ENCODE measurements at places on chromosomes 12 and 14.

DNA sequence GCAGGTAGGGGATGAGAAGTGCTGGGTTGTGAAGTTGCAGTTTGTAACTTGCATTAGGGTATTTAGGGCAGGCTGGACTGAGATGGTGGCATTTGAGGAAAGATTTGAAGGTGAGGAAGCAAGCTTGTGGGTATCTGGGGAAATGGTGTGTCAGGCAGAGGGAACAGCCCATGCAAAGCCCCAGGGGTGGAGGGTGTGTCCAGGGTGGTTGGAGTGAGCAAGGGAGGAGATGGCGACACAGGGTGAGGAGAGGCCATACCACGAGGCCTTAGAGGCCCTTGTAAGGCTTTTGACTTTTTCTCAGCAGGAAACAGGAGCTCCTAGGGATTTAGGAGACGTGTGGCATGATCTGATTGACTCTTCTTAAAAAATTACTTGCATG lies 136.9 kb downstream of the NUAK1 start:
- DNase-seq, result no peak

- no peak for DNase-seq
Measured at GRCh38 chr12:64456119-64456518, 4.2 kb downstream of the TBK1 start.

- no peak for DNase-seq
Measured at GRCh38 chr12:40342010-40342409, 117.2 kb downstream of the LRRK2 start.

DNA sequence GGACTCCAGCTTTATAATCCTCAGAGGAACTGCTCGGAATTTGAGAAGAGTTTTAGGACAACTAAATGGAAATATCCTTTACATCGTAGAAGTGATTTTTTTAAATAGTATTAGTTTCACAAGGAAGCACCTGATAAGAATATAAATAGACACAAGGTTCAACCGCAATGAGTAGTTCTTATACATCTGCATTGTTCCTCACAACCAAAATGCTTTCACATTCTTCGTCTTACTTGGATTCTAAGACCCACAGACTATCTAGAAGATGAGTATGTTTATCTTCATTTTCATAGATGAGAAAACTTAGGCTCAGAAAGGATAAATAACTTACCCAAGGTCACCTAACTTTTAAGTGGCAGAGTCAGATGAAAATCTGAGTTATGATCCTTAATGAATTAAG lies 469.0 kb downstream of the GALC start:
- DNase-seq, result no peak

DNA sequence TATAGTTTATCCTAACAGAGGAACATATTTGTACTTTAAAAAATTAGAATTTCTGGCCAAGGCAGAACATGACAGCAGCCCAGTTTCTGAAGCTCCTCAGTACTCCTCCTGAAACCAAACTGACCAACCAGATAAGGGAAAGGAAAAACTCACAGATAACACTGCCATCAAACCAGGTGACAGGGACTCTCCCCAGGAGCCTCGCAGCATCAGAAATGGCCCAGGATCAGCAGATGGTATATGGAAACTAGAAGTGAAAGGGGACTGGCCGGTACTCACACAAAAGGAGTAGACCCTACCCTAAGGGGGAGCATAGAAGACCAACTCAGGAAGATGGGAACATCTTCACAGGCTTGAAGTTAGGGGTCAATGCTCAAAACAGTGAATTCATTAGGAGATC lies 22.0 kb downstream of the GALC start:
- DNase-seq, result no peak

DNA sequence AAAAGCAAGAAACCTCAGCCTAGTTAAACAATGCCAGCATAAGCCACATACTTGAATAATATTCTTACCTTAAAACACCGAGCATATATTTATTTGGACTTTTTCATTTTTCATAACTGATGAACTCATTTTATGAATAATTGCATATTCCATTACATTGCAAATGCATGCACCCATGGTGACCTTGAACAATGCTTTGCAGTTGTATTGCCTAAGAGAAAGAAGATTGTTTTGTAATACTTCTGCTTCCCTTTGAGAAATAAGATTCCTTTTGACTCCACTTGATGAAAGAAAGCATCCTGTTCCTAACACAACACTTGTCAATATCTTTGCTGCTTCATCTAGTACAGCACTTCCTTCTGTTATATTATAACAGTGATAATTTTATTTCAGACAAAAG lies 1182.2 kb downstream of the FLRT2 start:
- DNase-seq, result no peak

GRCh38 chr14:89315493-89316470 lies 101.3 kb downstream of the FOXN3 start:
- no peak for DNase-seq

GRCh38 chr14:20494935-20495766 lies 10.2 kb upstream of the RNASE10 start:
- no peak for DNase-seq

DNA sequence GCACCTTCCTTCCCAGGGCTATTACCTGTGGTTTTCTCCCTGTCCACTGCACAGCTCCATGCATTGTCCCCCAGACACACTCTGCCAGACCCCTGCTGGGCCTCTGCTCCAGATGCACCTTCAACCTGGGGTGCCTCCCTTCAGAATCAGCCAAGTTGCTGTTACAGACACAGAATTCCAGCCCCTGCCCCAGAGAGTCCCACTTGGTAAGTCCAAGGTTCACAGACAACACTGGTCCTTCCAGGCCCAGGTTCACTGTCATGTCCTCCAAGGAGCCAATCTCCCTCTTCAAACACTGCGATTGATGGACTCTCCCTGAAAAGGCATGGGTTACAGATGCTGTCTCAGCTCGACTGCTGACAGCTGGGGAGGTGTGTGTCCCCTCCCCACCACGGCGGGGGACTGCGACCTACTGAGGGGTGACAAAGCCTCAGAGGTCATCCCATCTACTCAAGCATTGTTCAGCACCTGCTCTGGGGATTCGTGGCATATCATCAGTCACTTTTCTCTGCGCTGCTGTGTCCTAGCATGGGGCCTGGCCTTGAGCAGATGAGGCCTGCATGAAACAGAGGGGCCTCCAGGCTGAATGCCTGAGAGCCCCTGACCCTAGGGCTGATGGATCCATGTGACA lies 24.3 kb downstream of the CALM1 start:
- no peak for DNase-seq

Data from D341Med (cell line).